ENCODE measurements at places on chromosomes 3 and 15.

DNA sequence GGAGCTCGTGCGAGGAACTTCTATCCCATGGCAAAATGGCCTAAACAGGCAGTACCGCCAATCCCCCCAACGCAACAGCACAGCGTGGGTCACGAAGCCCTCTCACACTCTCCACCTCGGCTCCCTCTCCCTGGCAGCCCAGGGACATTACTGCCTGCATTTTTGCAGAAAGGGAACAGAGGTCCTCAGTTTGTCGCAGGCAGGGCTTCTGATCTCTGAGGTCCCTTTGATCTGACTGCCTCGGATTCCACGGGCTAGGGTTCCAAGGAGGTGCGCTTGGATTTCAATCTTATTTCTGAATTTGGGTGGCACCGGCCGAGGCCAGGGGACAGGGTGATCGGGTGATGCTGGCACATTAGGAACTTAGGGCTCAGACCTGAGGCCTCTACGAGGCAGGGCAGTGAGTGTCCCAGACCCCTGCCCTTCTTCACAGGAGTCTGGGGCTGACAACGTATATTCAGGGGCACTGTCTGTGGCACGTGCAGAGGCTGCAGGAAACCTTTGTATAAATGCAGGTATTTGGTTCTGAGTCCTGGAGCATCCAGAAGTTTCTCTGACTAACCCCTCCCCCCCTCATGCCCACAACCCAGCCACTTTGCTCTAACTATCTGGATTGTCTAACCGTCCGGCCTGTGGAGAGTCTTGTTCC is 197.9 kb downstream of the XXYLT1 start:
- DNase-seq, result no peak

DNA sequence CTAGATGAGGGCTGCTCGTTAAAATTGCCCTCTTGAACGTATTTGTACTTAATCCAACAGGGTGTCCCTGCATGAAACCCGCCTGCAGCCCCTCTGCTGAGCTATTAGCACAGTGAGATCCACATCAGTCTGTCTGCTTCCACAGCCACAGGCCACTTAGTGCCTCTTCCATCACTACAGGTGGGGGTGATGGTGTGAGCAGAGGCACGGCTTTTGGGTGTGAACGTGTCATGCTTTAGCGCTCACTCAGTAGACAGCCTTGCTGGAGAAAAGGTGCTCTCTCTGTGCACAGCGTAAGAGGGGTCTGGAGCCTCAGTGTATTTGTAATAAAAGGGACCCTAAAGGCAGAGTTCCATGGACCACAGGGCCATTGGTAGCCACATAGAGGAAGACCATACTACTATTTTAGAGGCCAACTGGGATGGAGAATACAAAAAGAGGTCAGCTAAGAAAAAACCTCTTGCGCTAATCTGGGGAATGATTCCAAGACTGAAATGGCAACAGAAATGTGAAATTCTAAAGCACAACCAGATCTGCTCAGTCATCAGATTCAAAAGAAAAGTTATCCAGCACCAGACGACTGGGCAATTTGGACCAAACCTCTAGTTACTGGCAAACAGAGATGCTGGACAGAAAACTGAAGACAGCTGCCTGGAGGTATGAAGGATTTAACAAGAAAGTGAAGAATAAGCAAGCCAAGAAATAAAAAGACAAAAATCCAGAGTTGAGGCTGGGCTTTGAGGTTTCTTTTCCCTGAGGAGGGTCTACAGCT is 120.2 kb downstream of the ATP10A start:
- DNase-seq, result no peak

DNA sequence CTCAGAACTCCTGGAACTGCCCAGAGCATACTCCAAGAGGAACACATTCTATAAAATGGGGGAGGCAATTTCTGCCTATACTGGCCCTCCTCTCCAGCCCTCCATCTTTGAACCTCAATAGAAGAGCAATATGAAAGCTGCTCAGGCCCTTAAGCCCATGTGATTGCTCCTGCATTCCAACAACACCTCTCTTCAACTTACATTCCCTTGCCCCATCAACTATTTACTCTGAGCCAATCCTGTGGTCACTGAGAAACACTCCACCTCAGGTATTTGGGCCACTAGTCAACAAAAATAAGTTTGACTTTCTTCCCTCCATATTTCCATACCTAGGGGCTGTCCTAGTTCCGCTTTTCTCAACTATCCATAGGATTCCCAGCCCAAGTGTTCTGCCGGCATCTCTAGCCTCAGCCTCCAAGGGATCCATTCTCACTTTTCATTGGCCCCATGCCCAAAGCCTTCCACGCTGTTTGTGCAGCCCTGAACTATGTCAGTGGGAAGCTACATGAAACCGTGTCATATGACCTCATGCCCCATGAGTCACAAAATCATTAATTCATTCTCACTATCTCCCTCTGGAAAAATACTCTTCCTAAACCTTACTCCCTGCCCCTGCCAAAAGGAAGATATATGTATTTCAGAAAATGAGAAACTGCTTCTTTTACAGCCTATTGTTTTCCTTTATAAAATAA is 61.6 kb downstream of the GJD2 start:
- DNase-seq, result no peak

DNA sequence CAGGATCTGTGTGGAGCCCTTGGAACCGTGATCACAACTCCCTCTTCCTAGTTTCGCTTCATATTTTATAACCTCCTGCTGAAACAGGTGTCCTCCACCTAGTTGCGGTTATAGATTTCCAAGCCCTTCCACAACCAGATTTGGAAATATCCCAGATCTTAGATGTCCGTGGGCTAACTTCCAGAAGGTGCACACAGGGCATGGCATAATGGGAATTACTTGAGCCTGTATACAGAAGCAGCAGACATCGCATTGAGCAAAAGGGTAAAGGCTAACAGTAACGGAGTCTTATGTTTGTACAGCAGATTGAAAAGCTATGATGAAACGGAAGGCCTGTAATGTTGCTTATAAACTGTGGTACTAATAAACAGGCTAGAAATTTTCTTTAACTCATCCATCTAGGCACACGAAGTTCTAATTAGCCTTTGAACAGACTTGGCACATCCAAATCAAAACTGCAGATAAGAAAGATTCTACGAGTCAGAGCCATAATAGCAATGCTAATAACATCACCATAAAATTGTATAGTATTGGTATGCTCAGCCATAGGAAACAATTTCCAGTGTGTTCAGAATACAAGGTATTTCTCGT is 1.2 kb upstream of the USF3 start:
- peak; percentile 19 for DNase-seq

DNA sequence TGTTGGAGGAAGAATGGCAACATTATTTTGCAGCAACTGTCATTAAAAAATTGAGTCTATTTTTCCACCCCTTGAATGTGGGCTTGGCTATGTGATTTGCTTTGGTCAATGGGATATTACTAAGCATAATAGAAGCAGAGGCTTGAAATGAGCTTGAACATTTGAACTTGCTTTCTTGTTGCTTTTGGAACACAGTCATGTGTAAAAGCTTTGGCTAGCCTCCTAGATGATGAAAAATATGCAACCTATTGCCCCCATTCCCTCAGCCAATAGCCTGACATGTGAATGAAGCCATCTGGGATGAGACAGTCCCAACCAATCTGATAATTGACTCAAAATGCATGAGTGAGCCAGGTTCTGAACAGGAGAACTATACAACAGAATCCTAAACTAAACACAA is 78.4 kb downstream of the PLSCR2 start:
- no peak for DNase-seq

DNA sequence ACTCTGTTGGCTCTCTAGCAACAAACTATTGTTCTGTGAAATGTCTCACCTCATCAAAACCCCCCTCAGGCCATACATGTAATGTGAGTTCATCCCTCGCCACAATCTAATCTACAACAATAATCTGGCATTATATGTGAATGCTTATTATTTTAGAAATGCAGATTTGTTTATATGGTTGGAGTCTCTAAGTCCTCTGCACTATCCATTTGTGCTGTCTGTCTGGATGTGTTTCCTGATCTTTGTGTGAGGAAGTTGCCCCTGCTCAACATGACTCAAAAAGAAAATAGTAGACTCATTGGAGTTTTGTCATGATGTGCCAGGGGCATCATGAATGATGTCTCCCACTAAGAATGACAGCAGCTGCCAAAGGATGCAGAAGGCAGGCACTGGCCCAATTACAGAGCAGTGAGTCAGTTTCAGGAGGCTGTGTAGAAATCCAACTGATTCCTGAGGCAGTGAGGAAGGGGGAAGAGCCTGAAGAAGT is 161.6 kb upstream of the PDZRN3 start:
- peak; percentile 2 for DNase-seq

DNA sequence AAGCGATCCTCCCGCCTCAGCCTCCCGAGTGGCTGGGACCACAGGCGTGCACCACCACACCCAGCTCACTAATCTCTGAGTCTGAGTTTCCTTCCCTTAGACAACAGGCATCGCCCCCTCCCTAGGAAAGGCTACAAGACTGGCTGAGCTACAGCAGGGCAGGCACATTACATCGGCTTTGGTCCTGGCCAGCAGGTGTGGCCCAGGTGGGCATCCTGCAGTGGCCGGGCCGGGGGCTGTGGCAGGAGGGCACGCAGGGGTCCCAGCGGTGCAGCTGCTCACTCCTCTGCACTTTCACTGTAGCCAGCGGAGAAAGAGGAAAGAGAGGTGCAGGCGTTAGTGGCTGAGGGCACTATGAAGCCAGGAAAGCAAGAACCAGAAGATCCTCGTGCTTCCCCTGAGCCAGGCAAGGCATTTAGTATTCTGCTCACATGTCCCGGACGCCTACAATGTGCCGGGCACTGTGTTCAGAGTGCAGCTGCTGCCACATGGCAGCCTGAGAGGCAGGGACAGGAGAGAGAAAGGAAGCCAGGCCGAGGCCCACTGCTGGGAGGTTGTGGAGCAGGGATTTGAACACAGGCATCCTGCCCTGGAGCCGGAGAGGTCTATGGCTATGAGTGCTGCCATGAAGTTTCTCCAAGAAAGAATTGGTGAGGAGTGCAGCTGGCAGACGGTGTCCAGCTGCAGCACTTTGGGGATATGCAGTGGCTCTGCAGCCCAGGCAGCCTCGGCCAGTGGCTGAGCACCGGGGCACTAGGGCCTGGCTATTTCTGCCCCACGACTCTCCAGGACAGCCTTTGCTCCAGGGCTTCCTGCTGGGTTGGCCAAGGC is 22.3 kb downstream of the GRIP2 start:
- DNase-seq, result no peak

DNA sequence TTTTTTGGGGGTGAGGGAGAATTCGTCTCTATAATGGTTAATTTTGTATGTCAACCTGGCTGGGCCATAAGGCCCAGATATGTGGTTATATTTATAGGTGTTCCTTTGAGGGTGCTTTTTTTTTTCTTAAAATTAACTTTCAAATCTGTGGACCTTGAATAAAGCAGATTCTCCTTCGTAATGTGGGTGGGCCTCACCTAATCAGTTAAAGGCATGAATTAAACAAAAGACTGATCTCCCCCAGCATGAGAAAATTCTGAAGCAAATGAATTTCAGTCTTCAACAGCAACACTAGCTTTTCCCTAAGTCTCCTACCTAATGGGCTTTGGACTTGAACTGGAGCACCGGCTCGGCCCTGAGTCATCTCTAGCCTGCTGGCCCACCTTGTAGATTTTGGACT is 77.4 kb downstream of the GMNC start:
- no peak for DNase-seq

- no peak for DNase-seq
Measured at GRCh38 chr3:170418422-170419398, at the start of gene CLDN11. Gene CLDN11 (plus strand): TSS chr3:170418868. CDS start chr3:170419067, 199 bp downstream.

GRCh38 chr15:76065793-76066192 is 6.0 kb downstream of the TMEM266 start:
- DNase-seq, result no peak

DNA sequence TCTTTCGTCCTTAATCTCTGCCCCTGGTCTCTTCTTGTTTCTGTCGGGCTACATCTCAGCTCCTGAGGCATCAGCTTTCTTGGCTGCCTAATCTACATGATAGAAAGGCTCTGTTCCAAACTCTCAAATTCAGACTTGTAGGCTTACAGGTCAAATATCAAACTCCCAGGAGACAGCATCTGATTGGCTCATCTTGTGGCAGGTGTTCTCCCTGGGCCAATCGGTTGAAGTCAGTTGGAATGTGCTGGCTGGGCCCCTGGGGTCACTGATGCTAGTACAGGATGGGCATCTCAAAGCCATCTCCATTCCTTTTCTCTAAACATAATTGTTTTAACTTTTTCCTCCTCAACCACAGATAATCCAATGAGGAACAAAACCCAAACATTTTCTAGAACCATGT is 198.7 kb downstream of the CNTN3 start:
- DNase-seq, result no peak

GRCh38 chr15:79657722-79658121 is 225.6 kb downstream of the MINAR1 start:
- no peak for DNase-seq

- peak; percentile 88 for DNase-seq
Measured at GRCh38 chr15:51401872-51402517, 60.5 kb downstream of the GLDN start.

GRCh38 chr15:69096196-69096595 is 64.2 kb upstream of the GLCE start:
- DNase-seq, result no peak

DNA sequence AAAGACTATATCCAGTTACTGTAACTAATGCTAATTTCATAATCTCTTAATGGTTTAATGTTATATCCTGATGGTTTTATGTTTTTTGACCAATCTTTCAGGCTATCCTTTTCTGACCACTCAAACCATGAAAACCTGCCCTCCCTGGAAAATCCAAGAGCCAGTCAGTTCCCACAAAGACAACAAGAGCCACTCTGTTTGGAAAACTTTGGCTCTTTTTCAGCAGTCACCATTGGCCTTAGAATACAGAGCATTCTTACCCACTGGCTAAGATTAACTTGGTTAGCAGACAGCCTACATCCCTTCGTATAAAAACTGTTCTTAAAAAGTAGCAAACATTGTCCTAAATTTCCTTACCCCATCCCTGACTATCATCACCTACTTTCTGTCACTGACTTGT is 32.9 kb downstream of the ALCAM start:
- DNase-seq, result no peak

DNA sequence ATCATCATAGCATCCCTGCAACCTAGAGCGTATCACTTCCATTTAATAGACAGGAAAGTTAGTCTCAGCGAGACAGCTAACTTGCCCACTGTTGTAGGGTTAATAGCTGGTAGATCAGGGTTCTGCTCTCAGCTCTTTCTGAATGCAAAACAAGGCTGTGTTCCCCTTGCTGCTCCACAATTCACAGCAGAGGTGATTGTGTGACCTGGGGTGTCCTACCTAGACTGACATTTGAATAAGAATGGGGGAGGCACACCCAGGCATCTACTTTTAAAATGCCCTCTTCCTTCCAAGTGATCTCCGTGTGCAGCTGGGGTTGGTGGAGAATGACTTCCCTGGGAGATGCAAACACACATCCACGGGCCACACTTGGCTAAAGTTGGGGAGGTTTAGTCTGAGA is 43.0 kb upstream of the CACNA2D3 start:
- no peak for DNase-seq

- no peak for DNase-seq
Measured at GRCh38 chr15:85642065-85642692, 152.5 kb downstream of the KLHL25 start.

Data from suppressor macrophage (primary cell).